ENCODE measurements at places on chromosomes 2 and 18.
A peak's percentile ranks its signal among the peaks of the same experiment; 100 is the strongest.

- DNase-seq, result no peak
These were observed 85.5 kb upstream of the ITPRID2 start for GRCh38 chr2:181806039-181806392.

DNA sequence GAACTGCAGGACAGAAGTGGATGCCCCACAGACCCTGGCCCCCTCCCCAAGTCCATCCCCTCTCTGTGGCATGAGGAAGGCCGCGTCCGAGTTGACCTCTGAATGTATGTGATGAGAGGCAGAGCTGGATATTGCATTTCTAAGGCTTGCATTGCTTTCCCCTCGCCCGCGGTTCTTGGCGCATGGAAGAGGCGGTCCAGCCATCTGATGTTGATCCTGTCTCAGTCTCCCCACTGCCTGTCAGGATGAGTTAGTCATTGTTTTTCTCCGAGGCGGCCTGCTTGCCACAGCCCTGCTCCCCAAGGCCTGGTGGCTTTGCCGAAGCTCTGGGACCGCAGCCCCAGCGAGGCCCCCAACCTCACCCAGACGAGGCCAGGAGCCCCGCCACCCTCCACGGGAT, 88.6 kb downstream of the SMAD7 start:
- DNase-seq, result no peak

- no peak for DNase-seq
These were observed 15.1 kb upstream of the LIPG start for GRCh38 chr18:49546719-49547273.

GRCh38 chr18:31783059-31783458, 22.4 kb upstream of the SLC25A52 start:
- DNase-seq, result no peak

GRCh38 chr2:36482576-36483214, 115.3 kb downstream of the FEZ2 start:
- DNase-seq, result no peak

DNA sequence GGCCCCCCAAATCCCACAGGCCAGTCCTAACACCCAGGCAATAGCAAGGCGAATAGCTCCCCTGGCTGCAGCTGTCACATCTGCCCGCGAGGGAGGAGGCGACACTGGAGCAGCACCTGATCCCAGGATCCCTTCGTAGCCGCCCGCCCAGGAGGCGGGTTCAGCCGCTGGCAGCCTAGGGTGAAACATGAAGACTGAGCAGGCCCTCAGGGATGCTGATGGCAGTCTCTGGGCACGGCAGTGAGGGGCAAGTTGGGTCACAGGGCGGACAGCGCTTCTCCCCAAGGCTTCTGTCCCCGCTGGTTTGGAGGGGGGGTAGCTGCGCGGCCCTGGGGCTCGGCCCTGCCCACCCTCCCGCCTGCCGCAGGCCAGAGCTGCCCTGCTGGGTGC, 1.9 kb downstream of the DNMT3A start:
- DNase-seq, result no peak

DNA sequence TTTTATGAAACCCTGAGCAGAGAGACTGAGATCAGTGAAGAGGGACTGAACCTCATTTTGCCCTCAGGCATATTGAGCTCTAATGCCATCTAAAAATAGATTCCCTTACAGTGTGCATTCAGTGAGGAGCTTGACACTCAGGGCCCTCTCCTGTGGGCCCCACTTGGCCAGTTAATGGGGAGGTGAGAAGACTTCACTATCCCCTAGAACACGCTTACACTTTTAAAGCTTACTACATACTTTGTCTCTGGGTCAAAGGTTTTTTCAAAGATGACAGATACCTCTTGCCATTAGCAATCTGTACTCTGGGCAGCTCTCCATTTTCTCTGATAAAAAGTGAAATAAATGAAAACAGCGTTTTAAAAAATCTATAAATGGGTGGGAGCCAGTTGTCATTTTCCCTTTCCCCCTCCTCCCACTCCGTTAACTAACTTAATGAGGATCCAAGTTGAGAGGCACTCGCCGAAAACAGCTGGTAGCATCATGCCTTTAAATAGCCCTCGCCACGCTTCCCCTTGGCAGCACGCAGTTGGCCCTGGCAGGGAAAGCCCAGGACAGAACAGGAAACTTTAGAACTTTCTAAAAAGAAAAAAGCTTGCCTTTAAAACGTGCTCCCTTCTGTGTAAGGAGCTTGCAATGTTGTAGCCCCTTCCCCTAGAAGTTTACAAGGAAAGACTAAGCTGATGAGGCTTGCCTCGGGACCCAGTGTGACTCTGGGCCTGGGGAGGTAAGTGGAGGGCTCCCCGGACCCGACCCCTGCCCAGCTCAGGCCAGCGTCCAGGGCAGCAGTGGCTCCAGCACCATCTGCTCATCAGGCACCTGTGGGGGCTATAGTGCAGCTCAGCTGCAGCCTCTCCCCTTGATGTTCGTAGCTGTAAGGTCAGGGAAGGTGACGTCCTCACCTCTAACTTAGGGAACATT, 58.8 kb upstream of the FOSL2 start:
- no peak for DNase-seq

DNA sequence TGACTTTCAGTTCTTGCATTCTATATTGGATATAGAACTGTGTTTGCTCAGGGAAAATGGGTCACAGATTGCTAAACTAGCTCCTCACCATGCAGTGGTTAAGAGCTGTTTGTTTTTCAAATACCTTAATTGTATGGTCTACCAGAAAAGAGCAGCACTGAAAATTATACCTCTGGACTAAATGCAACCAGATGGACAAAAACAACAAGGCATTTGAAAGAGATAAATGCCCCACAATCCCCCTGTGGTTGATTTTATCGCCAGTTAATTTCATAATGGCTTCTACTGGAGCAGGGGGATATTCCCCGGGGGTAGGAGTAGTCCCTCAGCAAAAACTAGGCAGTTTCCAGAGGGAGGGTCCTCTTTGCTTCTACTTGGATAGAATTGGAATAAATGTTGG, 267.9 kb upstream of the TNP1 start:
- no peak for DNase-seq

DNA sequence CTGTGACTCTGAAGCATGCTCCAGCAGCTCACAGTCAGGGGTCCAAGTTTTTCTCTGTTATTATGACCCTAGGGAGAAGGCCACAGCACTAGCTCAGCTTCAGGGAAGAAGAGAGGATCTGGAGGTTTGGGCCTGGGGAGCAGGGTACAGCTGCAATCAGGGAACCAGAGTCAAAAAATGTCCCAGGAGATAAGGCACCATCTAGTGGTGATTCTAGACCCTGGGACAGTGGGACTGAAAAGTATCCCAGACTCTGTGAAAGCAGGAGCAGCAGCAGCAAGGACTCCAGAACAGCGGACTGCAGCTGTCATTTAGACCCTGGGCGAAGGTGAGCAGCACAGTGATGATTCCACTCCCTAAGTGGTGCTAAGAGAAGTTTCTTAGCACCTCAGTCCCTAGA, 278.4 kb upstream of the DDX18 start:
- no peak for DNase-seq

DNA sequence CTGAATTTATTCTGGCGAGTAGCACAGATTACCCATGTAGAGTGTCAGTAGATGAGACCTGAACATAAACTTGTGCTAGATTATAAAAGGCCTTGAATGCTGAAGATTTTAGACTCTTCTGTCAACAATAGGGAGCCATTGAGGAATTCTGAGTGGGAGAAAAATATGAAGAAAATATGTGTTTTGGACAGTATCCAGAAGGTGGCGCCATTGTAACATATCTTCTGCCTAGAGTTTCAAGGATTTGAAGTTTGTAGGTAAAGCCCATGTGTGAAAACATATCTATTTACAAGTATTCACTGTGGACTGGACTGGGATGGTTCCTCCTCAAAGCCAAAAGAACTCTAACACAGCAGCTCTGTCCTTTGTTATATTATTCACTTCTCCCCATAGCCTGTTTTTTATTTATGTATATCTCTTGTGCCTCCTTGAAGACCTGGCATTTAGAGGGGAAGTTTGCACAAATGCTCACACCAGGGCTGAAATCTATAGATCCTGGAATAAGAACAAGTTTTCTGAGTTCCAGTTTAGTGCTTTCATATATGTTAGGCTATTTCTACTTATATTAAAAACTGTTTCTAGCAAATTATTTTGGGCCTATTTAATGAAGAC, 124.9 kb downstream of the RDH14 start:
- peak; percentile 0 for DNase-seq

- no peak for DNase-seq
These were observed 4.5 kb upstream of the AQP12A start for GRCh38 chr2:240687045-240687740.

GRCh38 chr18:26869640-26870039, 4.1 kb upstream of the AQP4 start:
- DNase-seq, result no peak

- no peak for DNase-seq
These were observed 84.5 kb downstream of the FSHR start for GRCh38 chr2:49069829-49070228.

DNA sequence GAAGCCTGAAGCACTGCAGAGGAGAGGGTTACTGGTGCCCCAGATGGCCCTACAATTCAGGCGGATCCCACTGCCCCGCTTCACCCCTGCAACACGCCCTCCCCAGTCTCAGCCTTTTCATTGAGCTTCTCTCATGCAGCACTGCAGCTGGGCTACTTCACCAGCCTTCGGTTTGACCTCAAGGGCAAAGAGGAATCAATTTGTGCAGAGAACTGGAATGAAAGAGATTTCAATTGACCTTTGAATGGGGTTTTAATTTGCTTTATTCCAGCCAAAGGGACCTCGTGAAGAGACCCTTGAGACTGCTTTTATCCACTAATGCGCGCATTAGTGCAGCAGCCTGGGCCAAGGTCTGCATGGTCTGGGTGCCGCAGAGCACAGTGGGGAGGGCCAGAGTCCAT, 8.8 kb upstream of the POMC start:
- no peak for DNase-seq

GRCh38 chr2:214410918-214411554, at the start of gene VWC2L:
Gene VWC2L, plus strand, starts transcription at chr2:214411054. Its CDS starts 3,140 bp downstream, at chr2:214414194.
- no peak for DNase-seq

DNA sequence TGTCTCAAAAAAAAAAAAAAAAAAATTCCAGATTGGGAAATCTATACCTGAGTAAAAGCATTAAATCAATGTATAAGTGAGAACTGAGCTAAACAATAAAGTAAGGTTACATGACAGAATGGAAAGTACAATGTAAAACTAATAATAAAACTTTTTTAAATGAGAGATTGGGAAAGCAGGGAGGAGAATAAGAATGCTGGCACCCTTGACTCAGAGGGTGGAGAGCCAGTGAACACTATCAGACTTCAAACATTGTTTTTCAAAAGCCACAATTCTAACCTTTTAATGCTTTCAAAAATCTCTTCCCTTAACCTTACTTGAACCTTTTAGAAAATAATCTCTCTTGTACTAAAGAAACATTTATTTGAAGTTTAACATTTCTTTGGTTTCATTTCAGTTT, 63.5 kb downstream of the TBC1D8 start:
- no peak for DNase-seq

DNA sequence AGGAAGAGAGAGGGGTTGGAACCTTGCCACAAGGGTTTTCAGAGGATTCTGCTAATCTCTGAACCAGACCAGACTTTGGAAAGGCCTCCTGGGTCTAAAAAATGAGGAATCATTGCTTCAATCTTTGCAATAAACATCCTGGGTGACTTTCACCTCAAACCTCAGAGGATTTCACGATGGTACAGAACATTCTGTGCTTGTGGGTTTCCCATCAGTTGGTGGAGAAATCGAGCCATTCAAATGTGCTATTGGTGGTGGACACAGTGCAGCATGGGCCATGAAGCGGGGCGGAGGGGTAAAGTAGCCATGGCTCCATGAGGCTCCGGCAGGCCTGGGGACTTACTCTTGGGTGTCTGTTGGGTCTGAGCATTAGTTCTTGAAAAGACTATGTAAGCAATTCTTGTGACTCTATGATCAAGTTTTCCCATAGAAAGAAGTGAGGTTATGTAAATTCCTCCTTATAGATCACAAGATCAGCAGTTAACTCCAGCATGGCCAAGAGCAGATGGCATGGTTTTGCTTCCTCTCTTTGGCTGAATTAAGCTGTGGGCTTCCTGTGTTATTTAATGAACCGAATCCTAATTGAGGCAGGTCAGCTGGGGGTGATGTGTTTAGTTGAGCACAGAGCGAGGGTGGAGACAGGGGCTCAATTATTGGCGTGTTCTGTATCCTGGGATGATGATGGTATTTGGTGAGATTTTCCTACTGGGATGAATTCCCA, 1.9 kb upstream of the IL1R2 start:
- DNase-seq, result no peak

GRCh38 chr2:127663566-127664064, 11.7 kb downstream of the LIMS2 start:
- no peak for DNase-seq

DNA sequence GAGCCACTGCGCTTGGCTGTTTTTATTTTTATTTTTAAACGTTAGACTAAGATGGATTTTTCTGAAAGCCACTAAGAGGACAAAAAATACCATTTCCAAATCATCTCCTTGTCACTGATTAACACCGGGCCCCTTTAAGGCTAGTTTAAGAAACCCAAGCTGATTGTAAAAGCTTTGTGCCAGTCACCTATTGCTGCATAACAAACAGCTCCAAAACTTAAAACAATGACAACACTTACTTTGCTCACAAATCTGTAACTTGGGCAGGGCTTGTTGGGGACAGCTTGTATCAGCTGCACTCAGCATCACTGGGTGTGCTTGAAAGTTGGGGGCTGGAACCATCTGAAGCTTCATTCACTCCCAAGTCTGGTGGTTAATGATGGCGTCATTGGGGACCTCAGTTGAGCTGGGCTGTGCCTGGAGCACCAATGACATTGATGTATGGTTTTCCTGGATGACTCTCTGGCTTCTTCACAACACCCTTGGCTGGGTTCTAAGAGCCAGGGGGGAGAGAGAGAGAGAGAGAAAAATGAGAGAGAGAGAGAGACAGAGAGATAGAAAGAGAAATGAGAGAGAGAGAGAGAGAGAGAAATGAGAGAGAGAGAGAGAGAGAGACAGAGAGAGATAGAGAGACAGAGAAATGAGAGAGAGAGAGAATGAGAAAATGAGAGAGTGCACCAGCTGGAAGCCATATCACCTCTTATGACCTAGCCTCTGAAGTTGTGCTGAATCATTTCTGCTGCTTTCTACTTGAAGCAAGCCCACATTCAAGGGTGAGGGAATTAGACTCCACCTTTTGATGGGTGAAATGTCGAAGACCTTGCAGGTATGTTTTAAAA, 26.0 kb upstream of the ATG16L1 start:
- no peak for DNase-seq

- no peak for DNase-seq
These were observed 62.1 kb upstream of the NPAS2 start for GRCh38 chr2:100757621-100758394.

GRCh38 chr2:85353876-85354285, 447 bp downstream of the RETSAT start:
- no peak for DNase-seq

DNA sequence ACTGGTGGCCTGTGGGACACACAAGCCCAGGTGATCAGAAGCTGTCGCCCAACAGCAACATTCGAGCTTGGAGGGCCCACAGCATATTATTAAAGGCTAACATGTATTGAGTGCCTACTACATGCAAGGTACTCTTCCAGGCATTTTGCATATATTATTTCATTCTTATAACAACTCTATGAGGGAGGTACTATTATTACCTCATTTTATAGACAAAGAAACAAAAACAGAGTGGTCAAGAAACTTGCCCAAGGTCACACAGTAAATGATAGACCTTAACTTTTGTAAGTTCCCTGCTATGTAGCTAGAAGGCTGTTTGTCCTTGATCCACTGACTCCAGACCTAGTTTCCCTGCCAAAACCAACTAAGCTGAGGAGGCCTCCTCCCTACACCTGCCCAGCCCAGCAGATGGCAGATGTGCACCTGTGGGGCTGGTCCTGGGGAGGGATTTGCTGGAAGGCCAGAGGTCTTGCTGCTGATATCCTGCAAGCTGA, 35.7 kb downstream of the KANSL3 start:
- no peak for DNase-seq
